ENCODE measurements at places on chromosomes 16 and 17. TPM values are rescaled to one million over a fixed set of nuclear protein-coding genes. Genes with fewer than 3 reads are reported as not detected.

KRTAP9-2 gene
- not detected for total RNA-seq

SYNRG gene
- 38.9 TPM for total RNA-seq

FGF11 gene
- 1.2 TPM for total RNA-seq

EPN2 gene
- total RNA-seq, result 45.9 TPM

GRCh38 chr17:54177606-54178308, 355.0 kb downstream of the KIF2B start:
- DNase-seq, result no peak

DNA sequence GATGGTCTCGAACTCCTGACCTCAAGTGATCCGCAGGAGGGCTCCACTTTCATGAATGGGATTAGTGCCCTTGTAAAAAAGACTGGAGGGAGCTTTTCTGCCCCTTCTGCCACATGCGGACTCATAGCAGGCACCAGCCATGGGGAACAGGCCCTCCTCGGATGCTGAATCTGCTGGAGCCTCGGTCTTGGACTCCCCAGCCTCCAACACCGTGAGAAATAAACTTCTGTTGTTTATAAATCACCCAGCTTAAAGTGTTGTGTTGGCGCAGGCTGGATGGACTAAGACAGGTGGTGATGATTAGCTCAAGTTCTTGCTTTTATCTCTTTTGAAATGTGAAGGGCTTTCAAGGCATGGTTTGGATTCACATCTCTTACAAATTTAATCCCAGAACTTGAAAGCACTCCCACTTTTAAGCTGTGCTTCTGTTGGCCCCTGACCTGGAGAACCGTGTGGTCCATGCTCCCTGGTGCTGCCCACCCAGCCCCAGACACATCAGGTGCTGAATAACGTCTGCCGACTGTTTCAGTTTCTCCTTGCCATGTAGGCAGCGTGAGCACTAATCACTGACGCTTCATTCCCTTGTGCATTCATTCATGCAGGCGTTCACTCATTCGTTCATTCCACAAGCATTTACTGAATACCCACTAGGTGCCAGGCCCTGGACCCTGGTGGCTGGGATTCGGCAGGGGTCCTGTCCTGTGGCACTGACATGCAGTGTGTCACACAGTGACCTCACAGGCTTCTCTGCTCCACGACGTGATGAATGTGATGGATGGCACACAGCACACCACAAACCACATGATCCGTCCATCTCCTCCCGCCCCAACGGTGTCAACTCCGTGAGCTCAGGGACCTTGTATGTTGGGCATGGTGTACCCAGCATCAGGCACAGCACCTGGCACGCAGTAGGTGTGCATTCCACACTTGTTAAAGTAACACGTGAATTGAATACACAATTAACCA, 8.9 kb downstream of the CIBAR2 start:
- DNase-seq, result no peak

DNA sequence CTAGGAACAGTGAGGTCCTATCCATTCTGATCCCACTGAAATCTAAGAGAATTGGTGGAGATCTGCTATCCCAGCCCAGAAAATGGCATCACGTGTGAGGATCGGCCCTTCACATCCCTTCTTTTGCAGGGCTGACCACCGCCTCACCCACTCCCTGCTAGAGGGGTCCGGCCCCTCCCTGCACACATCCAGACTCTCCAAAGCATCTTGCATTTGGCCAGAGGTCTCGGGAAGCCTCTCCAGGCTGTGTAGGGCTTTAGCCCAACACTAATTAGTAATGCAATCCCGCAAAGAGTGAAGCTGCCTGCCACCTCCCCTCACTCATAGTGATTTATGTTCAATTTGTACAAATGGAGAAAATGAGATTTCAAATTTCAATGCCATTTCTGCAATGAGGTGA, 434.4 kb upstream of the ZFHX3 start:
- no peak for DNase-seq

DNA sequence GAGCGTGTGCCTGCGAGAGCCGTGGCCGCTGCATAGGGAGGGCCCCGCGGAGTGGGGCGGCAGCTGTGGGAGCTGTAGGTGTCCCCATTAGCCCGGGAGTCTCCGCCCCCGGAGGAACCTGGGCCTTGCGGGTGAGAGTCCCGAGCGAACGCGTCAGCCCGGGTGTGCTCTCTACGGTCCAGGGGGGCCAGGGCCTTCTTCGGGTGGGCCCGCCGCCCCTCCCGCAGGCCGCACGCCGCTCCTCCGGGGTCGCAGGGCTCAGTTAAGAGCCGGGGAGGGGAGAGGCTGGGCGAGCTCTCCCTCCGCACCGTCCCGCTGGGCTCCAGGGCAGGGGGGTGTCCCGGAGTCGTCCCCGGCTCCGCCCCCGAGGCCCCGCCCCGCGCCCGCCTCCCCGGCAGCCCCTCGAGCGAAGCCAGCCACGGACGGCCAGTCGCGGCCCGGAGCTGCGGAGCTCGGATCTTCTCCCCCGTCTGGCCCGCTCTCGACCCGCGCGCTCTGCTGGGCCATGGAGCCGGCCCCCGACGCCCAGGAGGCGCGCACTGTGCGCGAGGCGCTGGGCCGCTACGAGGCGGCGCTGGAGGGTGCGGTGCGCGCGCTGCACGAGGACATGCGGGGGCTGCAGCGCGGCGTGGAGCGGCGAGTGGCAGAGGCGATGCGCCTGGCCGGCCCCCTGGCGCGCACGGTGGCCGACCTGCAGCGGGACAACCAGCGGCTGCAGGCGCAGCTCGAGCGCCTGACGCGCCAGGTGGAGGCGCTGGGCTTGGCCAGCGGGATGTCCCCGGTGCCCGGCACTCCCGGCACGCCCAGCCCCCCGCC, at the start of gene SMTNL2:
SMTNL2 (plus strand) TSS at position 429 of the 816 bp plus-strand sequence; CDS start at position 506, 77 bp downstream.
- DNase-seq, result no peak

- DNase-seq, result no peak
Measured at GRCh38 chr16:8194794-8195193, 395.5 kb downstream of the TMEM114 start.

All from left colon (tissue), 2 donors.